ENCODE measurements at places on chromosomes 2 and 18. TPM values are rescaled to one million over a fixed set of nuclear protein-coding genes. Genes with fewer than 3 reads are reported as not detected.

DNA sequence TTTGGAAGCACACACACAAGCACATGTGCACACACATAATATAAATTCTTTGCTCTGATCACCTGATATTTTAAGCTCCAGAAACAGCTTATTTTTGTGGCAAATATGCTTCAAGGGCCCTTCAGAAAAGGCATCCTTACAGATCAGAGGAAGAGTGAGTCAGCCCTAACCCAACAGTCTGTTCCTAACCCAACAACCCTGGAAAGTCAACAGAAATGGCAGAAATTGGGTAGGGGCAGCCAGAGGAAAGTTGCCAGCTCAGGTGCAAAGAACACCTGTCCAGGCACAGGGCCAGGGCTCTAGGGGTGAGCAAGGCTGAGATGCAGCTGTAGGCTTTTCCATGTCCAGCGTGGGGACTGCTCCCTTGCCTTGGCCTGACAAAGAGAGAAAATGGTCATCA lies 6.4 kb upstream of the NCKAP5 start:
- DNase-seq, result no peak

DNA sequence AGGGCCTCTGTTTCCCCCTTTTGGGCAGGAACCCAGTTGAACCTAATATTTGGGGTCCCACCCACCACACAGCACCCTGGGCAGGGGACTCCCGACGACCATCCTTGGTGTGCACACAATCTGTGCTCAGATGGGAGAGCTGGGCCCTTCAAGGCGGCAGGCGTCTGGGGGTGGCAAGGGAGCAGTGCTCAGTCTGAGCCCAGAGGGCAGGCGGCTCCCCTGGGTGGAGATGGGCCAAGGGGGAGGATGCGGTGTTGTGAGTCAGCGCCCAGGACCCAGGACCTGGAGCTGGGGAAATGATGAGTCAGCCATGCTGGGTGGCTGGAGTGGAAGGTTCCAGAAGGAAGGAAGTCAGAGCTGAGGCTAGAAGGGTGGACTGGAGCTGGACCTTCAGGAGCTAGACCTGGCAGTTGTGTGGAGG lies 3.8 kb downstream of the PROM2 start:
- no peak for DNase-seq

The AP1S3 gene
- 5.2 TPM for total RNA-seq

GRCh38 chr2:15517793-15518192 lies 43.3 kb downstream of the NBAS start:
- DNase-seq, result no peak

GRCh38 chr18:11775436-11776174 lies 75.6 kb upstream of the CHMP1B start:
- DNase-seq, result no peak

The RNF152 gene
- total RNA-seq, result 1.3 TPM

The SYT4 gene
- not detected for total RNA-seq

DNA sequence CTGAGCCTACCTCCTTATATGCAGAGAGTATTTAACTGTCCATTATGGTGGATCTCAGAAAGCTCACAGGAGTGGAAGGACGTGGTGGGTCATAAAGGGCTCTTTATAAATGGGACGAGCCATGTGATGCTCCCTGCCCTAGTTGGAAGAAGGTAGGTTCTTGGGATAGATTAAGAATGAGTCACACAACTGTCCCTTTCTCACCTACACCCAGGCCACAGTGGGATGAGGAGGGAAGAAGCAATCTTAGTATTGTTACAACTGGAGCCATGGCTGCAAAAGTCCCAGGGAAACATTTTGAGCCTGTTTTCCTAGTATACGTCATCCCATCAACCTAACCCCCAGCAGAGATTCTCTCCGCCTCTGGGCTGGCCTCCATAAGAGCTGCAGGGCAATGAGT lies 229.9 kb downstream of the TTC32 start:
- no peak for DNase-seq

Measured in natural killer cell (primary cell).